Trophoblast cell (in vitro differentiated cells and primary cell): ENCODE measurements at places on chromosomes 2 and 18.

- DNase-seq, result peak; percentile 56
Measured at GRCh38 chr18:12518326-12518725, 110.6 kb downstream of the PRELID3A start.

DNA sequence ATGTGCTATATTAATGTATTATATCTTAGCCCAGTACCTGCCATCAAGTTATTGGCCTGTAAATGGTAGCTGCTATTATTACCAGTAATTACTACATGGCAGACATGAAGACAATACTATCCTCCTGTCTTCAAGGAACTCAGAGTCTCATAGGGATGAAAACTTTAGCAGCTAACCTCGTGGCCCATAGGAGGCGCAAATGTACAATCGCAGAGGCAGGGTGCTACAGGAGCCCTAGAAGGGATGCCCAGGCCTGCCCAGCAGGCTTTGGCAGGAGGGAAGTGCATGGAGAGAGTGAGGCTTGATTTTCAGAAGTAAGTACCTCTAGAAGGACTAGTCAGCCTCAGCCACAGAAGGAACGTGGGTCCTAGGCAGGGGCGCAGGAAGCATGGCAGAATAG is 44.7 kb upstream of the KIDINS220 start:
- peak; percentile 31 for DNase-seq

DNA sequence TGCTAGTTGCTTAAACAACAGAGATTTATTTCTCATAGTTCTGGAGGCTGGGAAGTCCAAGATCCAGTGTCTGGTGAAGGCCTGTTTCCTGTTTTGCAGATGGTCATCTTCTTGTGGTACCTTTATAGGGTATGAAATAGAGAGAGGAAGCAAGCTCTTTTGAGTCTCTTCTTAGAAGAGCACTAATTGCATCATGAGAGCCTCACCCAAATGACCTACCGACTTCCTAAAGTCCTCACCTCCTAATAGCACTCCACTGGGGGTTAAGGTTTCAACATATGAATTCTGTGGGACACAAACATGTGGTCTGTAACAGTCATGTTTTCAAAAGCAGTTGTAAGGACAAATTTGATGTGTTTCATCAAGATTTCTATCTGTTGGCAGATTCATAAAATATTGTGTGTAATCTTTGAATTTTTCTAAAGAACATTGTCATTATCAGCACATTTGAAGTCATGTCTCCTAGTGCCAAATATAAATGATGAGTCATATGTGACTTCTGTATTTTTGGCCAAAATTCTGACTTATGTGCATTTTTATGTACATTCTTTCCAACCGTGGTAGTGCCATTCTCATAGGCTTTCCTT is 45.3 kb downstream of the CD28 start:
- no peak for DNase-seq

DNA sequence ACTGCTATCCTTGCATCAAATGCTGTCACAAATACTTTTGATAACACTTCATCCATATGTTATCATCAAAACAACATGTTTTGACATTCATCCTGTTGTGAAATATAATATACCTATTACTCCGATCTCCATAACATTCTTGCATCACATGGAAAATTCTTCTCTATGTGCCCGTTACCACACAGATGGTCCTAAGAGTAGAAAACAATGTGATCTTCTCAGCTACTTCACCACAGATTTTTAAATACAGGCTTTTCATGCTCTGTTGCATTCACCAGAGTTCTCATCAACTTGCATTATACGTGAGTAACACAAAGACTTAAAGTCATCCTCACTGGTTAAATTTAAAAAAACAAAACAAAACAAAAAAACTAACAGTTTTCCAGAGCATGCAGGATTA is 1603.3 kb upstream of the ZEB2 start:
- no peak for DNase-seq

DNA sequence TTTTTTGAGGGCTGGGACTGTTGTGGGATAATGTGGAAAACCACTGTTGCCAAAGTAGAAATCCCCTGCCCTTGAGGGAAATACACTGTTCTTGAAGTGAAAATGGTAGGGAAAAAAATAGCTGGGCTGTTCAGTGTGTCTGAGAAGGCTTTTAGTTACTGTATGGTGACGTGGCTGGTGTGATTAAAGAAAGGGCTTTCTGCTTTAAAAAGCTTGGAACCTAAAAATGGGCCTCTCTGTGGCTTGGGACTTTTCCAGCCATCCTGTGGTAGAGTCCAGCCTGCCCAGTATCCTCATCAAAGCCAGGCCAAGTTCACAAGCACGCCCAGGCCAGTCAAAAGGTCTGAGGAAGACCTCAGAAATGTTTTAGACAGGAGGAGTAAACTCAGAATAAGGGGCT is 6.8 kb downstream of the MGAT5 start:
- DNase-seq, result no peak

DNA sequence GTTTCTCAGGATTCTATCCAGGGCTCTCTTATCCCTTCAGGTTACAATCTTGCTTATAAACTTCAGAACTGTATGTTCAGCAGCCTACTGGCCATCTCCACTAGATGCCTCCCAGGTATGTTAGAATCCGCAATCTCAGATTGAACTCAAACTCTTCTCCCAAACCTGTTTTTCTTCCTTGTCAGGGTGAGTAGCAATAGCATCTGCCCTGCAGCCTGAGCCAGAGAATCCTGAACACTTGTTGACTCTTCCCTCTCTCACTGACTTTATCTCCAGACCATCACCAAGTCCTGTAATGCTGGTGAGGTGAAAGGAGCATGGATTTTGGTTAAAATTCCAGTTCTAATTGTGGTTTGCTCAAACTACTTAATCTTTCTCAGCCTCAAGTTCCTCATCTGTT is 82.6 kb upstream of the ALPP start:
- DNase-seq, result peak; percentile 83

DNA sequence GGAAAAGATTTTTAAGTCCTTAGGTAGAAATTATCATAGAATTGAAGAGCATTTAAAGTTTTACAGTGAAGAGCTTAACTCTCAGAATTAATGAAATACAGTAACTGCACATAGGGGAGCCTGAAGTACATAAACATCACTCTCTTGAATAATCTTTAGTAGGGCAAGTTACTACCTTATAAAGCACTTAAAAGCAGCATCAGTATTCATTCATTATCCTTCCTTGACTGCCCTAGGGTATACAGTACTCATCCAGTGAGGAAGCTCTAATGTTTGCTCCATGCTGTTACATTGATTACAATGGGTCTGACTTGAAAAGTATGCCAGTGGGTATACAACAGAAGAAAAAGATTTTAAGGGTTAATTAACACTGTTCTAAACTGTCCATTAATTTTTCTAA is 66.5 kb downstream of the ATF2 start:
- DNase-seq, result no peak

DNA sequence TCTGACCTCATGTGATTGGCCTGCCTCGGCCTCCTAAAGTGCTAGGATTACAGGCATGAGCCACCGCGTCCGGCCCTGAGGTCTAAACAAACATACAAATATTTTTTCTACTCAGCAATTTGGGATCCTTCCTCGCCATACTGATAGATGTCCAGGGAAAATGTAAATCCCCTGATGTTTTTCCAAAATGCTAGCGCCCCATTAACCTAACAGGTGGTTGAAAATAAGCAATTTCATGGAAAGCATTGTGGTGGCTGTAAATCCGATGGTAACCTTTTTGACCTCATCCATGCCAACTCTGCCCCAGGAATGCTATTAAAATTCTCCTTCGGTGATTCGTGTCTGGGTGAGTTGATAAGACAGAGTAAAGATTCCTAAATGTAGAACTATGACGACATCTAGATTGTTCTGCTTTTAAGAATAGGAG is 19.3 kb downstream of the GEMIN6 start:
- peak; percentile 66 for DNase-seq

DNA sequence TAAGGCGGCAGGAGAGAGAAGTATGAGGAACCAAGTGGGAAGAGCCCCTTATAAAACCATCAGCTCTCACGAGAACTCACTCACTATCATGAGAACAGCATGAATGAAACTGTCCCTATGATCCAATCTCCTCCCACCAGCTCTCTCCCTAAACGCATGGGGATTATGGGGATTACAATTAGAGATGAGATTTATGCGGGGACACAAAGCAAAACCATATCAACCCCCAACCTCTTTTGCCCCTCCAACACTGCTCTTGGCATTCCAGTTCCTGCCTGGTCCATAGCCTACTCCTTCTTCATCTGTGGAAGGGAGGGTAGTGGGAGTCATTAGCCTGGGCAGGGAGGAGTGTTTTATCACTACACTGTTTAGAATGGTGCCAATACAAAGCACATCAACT is 1.4 kb upstream of the EHD3 start:
- no peak for DNase-seq

GRCh38 chr2:46813020-46813415 is 102.6 kb downstream of the MCFD2 start:
- no peak for DNase-seq

DNA sequence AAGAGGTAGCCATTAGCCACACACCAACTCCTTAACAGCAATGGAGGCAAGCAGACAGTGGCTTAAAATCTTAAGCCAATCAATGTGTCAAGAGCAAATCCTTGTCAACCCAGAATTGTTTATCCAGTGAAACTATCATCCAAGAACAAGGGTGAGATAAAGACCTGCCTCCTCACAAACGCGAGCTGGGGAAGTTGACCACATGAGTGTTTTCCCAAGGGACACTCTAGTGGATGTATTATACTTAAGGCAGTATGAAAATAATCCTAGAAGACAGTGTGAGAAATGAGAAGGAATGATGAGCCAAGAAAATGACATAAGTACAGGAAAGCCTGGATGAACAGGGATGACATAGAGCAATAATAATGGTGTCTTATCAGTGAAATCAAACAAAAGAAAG is 209.6 kb downstream of the TWIST2 start:
- no peak for DNase-seq

DNA sequence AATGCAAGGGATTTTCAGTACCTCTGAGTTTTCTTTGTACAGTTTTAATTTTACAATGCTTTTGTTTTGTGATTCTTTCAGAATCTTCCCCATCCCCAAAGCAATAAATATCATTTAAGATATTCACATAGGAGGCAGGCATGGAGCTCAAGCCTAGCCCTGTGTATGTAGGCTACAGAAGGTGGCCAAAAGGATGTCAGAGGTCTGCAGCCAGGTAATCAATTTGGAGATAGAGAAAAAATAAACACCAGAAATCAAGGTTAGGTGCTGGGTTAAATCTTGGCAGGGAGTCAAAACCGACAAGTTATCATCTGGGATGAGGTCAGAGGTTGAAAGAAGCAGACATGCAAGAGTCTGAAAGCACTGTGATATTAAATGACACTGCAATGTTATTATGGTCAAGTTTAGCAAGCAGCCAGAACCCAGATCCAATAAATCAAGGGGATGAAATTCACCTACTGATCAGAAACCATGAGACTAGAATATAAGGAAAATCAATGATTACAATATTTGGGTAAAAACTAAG is 45.1 kb upstream of the LRP1B start:
- DNase-seq, result no peak

DNA sequence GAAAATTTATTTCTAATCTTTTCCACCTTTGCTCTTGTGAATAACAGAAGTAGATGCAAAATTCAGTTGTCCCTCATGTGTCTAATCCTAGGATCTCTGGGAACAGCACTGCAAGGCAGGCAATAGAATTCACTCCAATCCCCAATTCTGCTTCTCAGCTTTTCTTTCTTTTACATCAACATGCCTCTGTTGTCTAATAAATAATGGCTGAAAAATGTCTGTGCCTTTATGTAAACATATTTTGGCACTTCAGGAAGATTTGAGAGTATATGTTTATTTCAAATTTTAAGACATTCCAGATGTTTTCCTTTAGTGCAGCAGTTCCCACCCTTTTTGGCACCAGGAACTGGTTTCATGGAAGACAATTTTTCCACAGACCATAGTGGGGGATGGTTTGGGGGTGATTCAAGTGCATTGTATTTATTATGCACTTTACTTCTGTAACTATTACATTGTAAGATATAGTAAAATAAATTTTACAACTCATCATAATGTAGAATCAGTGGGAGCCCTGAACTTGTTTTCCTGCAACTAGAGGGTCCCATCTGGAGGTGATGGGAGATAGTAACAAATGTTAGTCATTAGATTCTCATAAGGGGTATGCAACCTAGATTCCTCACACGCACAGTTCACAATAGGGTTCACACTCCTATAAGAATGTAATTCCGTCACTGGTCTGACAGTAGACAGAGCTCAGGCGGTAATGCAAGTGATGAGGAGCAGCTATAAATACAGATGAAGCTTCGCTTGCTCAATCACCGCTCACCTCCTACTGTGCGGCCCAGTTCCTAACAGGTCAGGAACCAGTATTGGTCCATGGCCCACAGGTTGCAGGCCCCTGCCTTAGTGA is 590.3 kb upstream of the CNTNAP5 start:
- no peak for DNase-seq

GRCh38 chr2:226426292-226426736 is 373.3 kb downstream of the IRS1 start:
- DNase-seq, result peak; percentile 65

DNA sequence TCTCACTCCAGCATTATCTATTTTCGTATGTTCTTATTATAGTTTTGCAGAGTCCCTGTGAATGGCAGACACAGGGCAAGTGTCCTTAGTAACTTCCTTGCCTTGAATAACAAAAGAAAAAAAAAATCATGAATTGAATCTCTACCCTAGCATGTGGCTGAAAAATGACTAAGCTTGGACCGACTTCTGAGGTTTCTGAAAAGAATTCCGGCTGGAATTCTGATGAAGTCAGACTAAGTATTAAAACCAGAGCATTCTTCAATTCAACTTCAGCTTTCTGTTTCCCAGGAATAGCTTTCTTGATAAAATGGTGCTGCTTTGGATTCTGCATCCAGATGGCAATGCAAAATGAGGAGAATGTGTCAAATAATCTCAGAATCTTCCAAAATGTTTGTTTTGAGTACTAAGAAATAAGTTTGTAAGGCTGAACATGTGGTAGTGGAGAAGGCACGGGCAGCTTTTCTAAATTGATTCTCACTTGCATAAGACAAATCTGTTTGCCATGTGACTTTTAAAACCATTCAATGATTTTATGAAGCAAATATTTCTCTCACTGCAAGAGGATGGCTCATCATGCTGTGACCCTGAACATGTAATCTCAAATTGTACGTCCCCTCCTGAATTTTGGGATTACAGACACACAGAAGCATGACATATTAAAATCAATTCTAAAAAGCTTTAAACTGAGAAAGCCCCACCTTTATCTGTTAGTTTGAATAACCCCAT is 1462.8 kb upstream of the LRRTM1 start:
- no peak for DNase-seq
